ENCODE measurements at places on chromosomes 16 and 17.

- DNase-seq: no peak
Measured at GRCh38 chr17:73800893-73801292, 156.6 kb upstream of the SDK2 start.

DNA sequence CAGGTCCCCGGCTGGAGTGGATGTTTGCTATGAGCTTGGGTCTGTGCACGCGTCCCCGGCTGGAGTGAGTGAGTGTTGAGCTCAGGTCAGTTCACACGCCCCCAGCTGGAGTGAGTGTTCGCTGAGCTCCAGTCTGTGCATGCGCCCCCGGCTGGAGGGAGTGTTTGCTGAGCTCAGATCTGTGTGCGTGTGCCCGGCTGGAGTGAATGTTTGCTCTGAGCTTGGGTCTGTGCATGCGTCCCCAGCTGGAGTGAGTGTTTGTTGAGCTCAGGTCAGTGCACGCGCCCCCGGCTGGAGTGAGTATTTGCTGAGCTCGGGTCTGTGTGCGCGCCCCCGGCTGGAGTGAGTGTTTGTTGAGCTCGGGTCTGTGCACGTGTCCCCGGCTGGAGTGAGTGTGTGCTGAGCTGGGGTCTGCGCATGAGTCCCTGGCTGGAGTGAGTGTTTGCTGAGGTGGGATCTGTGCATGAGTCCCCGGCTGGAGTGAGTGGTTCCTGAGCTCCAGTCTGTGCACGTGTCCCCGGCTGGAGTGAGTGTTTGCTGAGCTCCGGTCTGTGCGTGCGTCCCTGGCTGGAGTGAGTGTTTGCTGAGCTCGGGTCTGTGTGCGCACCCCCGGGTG, 284.2 kb downstream of the SNX29 start:
- DNase-seq: no peak

DNA sequence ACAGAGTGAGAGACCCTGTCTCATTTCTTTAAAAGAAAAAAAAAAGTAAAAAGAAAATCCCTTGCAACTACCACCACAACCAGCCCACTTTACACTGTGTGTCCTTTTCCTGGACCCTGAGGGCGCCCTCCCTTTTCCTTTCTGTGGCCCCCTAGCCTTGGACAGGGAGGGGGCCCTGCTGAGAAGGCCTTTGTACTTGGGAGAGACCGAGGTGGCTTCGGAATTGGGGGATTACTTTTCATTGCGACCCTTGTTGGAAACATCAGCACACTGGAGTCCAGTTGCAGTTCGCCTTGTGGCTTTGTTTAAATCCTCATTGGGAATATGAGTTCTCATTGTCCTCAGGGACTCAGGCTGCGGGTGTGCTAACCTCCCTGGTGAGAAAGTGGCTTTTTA, 9.4 kb upstream of the DNASE1 start:
- no peak for DNase-seq

DNA sequence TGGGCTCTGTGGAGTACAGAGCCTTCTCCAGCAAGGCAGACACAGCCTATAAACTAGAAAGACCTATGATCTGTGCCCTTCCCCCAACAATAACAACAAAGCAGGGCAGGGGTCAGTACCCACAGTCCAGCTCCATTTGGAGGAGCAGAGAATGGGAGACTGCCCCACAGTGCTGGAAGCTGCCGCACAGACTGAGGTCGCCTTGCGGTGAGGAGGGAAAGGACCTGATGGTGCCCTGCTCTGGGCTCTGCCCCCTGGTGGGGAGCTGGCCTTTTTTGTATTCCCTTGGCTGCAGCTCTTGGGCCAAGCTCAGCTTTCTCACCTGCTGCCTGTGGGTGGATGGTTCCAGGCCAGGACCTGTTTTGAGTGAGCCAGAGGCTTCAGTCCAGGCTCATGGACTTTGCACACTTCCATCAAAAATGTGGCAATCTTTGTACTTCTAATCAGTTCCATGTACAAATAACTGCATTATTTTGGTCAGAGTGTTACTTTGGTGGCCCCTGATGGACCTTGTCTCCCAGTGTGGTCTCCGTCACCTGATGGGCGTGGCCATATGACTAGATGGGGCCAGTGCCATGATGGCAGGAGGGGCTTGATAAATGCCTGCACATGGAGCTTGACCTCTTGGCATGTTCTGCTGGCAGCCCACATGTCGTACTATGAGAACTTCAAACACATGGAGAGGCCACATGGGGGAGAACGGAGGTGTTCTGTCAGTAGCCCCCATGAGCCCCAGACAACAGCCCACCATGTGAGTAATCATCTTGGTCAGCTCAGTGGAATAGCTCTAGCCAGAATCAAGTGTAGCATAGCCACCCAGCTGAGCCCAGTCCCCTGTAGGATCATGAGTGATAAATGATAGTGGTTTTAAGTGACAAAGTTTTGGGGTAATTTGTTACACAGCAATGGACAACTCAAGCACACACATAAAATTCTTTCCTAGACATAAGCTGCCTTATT, 24.2 kb downstream of the B9D1 start:
- DNase-seq: peak; percentile 61

- DNase-seq: no peak
Measured at GRCh38 chr17:28226563-28227315, 92.3 kb upstream of the TMEM97 start.

GRCh38 chr16:74570412-74571301, 36.3 kb downstream of the GLG1 start:
- DNase-seq: no peak

DNA sequence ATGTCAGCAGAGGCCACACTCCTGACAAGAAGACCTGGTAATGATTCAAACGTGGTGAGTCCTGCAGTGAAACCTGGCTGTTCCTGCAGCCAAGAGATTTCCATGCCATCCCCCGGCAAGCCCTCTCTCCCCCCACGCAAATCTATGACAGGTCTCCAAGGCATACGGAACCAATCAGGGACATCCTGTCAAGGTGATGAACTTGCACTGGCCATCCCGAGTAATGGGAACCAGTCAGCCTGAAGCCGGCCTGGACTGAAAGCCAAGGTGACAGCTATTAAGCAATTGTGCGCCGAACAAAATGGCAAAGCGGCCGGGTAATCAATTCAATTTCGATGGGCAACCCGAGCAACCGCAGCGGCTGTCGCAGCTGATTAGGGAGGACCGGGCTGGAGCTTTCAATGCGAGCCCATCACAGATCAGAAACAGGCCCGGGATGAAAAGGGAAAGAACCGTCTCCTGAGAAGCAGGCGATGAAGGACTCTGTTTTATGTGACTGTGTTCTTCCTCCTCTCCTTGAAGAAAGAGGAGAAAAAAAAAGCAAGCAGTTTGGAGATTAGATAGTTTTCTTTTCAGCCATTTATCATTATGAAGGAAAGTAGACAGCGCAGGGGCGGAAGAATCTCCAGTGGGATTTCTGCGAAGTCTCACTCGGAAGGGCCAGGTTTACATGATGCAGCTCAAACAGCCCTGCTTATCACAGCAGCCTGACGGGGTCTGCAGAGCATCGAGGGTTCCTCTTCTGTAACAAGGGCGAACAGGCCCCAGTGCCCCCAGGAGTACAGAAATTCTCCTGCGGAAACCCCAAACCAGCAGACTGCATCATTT, 35.2 kb downstream of the TBX4 start:
- no peak for DNase-seq

- DNase-seq: no peak
Measured at GRCh38 chr16:11781773-11782172, 15.3 kb downstream of the ZC3H7A start.

DNA sequence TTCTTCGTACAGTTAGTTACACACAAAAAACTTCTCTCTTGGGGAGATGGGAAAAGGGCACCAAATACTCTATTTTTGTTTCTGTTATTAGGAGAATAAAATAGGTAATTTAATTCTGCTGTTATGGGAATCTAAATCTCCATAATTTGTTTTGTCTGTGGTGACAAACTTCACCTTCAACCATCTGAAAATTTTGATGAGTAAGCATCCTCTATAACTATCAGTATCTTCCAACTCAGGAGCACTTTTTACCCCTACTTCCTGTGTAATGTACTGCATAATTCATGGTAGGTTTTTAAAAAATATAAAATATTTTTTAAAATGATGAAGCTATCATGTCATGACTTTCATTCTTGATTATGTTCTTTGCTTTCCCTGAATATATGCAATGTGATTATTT, 33.6 kb upstream of the CNTNAP4 start:
- no peak for DNase-seq

- DNase-seq: no peak
Measured at GRCh38 chr17:19461681-19462080, 50.6 kb downstream of the RNF112 start.

- no peak for DNase-seq
Measured at GRCh38 chr16:82630688-82631087, 3.9 kb downstream of the CDH13 start.

DNA sequence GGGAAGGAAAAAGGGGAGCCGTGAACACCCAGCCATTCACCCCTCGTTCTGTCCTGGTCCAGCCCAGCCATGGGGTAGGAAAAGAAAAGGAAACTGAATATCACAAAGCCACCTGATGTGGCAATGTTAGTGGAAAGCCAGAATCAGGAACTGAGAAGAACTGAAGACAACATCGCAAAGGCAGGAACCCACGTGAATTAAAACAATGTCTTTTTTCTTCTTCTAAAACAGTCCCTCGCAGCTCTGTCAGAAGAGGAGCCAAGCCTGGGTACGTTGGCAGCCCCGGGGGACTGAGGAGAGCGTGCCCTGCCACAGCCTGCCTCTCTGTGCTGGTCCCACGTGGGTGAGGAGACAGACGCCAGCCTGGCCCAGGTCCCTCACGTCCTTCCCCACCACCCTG, 55.0 kb downstream of the ZNF423 start:
- no peak for DNase-seq

DNA sequence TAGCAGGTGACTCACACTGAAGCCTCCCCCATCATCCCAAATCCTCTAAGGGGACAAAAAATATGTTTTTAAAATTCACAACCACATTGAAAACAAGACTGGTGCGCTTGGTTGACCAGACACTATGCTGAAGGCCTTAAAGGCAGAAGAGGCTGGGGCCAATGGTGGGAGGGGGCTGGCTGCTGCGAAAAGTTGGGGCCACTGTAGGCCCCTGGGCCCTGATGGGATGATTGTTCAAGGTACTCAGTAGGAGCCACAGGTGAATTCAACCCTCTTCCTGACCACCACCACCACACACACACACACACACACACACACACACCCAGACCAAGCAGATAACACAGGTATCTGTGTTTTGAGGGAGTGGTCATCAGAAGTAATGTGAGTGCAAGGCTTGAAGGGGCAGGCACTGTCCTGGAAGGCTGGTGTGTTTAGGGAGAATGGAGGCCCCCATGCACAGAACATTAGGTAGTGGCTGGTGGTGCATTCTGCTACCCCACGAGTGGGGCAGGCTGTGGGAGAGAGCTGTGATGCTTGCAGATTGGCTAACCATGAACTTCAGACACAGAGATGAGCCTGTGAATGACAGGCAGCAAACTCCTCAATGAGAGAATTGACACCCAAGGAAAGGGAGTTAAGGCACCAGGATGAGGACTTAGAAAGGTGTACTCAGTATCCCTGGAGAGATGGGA, 55.0 kb downstream of the NT5M start:
- no peak for DNase-seq

DNA sequence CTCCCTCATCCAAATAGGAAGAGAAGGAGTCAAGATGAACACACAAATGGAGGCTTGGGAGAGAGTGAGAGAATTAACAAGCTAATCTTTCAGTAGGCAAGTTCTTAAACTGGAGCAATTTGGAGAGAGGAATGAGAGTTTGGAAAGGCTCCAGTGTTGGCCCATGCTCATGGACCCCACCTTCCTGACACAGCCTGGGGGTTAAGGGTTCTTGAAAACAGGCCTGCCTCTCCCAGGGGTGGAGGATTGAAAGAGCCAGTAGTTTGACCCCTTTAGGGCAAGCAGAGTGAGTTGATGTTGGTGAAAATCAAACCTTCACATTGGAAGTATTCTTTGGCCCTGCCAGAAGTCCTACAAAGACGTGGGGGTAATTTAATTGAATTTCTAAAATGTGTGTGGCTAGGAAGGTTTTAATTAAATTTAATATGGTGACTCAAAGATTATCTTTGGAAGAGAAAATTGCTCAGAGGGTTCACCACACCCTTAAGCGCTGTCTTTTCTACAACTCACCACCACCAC, 5.8 kb downstream of the HOXB3 start:
- no peak for DNase-seq

DNA sequence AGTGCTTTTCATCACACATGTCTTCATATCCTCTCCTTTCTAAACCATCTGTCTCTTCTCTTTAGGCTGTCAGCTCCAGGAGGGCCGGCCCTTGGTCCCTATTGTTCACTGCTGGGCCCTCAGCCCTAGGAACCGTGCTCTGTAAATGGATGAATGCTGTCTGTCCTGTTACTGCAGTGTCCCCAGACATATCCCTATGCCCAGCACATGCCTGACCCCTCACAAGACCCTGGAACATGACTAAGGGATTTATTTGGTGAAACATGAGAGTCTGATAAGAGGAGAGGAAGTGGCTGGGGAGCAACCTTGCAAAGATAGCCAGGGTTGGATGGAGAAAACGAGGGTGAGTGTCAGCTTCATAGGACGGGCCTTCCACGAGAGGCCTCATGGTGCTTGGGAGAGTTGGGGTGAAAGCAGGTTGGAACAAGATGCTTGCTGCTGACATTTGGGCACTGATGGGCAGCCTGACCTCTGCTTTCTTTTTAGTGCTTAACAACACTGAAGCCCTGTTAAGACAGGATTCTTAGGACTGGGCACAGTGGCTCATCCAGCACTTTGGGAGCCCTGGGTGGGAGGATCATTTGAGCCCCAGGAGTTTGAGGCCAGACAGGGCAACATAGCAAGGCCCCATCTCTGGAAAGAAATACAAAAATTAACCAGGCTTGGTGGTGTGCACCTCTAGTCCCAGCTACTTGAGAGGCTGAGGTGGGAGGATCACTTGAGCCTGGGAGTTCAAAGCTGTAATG, 39.0 kb downstream of the ABCC1 start:
- no peak for DNase-seq

DNA sequence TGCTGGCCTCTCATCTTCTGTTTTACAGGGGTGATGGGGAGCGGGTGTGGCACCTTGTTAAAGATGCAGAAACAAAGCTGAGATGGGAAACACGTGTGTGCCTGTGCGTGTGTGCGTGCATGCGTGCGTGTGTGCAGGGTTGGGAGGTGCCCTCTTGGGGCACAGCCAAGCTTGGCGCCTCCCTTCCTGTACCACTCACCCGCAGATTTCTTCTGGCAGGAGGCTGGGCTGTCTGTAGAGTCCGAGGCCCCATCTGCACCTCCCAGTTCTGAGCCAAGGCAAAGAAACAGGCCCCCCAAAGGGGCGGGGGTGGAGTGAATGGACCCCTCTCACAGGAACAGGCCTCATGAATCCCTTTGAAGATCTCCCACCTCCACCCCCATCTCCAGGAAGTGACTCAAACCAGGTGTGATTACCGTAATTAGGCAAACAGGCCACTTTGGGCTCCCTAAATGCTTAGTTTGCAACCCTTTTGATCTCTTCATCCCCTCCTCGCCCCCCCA, 20.9 kb downstream of the TNS4 start:
- peak; percentile 86 for DNase-seq

GRCh38 chr17:82806645-82807044, 33.2 kb downstream of the ZNF750 start:
- no peak for DNase-seq

GRCh38 chr16:58026139-58026704, 668 bp downstream of the MMP15 start:
- peak; percentile 16 for DNase-seq

GRCh38 chr17:50609380-50610074, 25.2 kb upstream of the ABCC3 start:
- DNase-seq: no peak

All from activated naive CD4-positive, alpha-beta T cell treated with Interleukin-2 at 50 U/mL for 16 hours (primary cell).